HFFc6 (cell line): ENCODE measurements at places on chromosomes 11 and 22.

GRCh38 chr11:116317212-116317611, 455.6 kb downstream of the BUD13 start:
- DNase-seq = no peak

- peak; percentile 31 for DNase-seq
Observed at GRCh38 chr11:83816572-83817187, 530.5 kb upstream of the CCDC90B start.

GRCh38 chr22:48555606-48556005, 1272.1 kb downstream of the BRD1 start:
- DNase-seq = no peak

DNA sequence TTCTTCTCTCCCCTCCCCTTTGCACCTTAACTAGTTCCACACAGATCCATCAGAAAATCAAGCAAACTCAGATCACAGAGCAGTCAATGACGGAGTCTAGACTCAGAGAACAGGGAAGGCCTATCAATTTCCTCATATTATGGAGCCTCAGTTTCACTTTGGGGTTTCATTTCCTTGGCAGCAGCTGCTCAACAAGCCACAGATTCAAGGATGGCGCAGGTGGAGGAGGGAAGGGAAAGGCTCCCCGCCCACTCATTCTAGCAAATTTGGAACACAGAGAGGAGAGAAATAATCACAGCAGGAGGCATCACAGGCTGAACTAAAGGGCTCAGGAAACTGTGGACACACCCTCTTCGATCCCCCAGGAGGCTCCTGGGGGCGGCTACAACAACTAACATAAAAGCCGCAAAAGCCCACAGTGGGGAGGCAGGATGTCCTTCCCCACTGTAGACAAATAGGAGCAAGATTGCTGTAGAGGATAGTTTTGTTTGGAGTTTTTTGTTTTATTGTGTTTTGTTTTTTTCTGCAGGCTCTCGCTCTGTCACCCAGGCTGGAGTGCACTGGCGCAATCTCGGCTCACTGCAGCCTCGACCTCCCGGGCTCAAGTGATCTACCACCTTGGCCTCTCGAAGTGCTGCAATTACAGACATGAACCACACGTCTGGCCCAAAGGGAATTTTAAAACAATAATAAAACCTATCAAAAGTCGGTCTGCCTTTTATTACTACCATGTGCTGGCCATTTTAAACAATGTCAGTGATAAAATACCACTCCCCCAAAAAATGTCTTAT, 3.4 kb downstream of the PLAAT3 start:
- DNase-seq = no peak

- peak; percentile 66 for DNase-seq
Observed at GRCh38 chr22:31451709-31452571, 37.7 kb downstream of the EIF4ENIF1 start.
